ENCODE measurements at places on chromosomes 5 and 9.

- DNase-seq, result no peak
Observed at GRCh38 chr5:132237670-132238069, 10.0 kb upstream of the P4HA2 start.

DNA sequence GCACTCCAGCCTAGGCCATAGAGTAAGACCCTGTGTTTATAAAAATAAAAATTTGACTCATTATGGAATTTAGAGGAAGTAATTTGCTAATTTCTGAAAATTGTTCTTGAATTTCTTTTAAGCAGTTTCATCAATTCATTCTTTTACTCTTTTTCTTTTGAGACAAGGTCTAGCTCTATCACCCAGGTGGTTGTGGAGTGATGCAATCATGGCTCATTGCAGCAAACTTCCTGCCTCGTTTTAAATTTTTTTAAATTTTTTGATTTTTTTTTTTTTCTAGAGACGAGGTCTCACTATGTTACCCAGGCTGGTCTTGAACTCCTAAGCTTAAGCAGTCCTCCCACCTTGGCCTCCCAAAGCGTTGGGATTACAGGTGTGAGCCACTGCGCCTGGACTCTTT is 3.1 kb upstream of the CAMLG start:
- no peak for DNase-seq

- DNase-seq, result no peak
Observed at GRCh38 chr5:143258559-143259253, 144.8 kb downstream of the NR3C1 start.

DNA sequence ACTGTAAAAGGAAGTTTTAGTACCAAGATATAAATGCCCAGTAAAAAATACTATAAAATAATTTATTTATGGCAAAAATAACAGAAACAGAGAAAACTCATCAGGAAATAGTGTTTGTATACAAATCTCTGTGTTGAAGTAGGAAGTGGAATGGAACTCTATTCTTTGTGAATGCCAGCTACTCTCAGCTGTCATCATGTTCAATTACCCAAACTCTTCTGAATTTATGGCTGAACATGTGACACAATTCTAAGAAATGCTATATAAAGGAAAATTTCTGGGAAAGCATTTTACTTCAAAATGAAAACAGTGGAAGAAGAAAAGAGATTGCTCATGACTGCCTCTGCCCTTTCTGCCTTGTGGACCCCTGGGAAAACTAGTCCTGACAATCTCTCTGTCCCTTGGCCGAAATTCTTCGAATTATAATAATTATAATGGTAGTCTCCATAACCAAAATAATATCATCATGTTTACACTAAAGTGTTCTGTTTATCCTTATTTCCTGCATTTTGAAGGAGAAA is 522.3 kb upstream of the ST8SIA4 start:
- DNase-seq, result no peak

GRCh38 chr9:16530669-16531642 is 339.5 kb downstream of the BNC2 start:
- DNase-seq, result peak; percentile 31

DNA sequence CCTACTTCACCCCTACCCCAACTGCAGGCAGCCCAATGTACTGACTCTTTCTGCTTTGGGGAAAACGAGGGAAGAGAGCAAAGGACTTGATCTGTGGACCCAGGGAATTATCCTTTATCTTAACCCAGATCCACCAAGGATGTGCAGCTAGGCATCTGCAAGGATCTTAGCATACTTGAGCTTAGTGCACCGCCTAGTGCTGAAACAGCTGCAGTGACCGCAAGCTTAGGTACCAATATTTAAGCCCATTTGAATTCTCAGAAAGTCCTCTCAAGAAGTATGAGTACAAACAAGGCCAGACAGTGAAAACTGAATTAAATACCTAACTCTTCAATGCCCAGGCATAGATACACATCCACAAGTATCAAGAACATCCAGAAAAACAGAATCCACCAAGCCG is 576.7 kb upstream of the ADAMTS16 start:
- DNase-seq, result no peak

DNA sequence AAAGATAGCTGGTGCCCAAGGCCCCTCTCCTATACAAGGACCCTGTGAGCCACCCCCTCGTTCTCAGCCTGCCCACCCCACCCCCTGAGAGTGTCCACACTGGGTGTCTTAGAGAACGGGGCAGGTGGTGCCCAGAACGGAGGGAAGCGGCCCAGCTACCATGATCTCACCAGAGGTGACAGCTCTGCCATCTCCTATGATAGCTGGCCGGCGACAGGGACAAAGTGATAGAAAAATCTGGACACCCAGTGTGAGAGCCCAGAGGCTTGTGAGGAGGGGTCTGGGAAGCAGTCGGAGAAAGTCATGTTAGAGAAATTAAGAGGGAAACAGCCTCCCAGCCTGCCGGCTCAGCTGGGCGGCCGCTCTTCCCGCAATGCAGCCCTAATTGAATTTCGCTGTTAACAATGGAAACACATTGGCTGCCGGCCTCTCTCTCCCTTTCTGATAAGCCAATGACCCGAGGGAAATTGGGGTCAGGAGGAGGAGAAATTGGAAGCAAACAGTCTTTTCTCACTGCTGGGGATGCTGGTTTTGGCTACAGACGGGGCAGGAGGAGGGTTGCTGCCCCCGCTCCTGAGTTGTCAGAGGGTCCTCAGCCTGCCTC is 32.3 kb downstream of the HK3 start:
- no peak for DNase-seq

- no peak for DNase-seq
Observed at GRCh38 chr9:135879237-135879601, 28.1 kb downstream of the CAMSAP1 start.

DNA sequence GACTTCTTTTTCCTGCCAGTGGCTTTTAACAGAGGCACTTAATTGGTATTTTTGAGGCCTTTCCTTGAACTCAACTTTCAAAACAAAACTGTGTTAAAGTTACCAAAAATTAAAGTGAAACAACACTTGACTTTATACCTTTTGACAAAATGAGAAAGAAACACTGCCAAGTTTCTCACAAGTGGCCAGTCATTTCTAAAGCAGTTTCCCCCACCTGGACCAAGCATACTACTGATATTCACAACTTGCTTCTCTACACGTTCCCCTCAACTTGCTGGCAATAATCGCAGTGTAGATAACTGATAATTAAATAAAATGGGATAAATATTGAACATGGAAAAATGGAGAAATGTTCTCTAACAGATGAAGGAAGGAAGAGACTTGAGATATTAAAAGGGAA is 135.7 kb downstream of the TLR4 start:
- DNase-seq, result peak; percentile 39

- DNase-seq, result peak; percentile 71
Observed at GRCh38 chr5:74433255-74433895, 207.2 kb downstream of the ENC1 start.

GRCh38 chr9:124370896-124371582 is 44.2 kb downstream of the PSMB7 start:
- no peak for DNase-seq

GRCh38 chr5:59342181-59342580 is 551.3 kb downstream of the PDE4D start:
- DNase-seq, result no peak

DNA sequence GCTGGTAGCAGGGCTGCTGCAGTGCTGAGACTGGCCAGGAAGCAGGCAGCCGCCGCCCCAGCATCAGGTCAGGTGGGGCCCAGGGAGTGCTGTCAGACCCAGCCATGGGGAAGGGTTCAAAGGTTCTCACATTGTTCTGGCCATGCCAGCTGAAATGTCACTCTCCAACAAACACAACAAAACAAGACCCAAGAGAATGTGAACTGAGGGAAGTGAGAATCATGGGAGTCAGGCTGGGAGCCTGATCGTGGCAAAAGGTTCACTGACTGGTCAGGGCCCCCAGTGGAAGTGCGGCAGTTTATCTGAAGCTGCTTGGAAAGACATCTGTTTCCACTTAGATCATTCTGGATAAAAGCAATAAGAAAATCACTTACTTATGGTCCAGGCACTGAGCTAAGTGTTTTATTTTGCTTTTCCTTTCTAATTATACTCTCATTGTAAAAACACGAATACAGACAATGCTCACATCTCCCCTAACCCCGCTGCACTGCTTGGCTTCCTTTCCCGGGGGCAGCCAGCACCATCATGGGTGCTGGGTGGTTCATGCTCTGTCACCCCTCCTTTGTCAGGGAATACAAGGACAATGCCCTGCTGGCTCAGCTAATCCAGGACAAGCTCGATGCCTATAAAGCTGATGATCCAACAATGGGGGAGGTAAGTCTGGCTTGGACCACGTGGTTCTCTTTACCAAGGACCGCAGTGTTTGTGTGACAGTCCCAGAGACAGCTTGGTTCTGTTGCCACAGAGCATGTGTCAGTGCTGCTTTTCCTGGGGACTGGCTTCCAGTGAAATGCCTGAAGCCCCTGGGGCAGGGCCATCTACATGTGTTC is 41.9 kb upstream of the CFAP157 start:
- no peak for DNase-seq

DNA sequence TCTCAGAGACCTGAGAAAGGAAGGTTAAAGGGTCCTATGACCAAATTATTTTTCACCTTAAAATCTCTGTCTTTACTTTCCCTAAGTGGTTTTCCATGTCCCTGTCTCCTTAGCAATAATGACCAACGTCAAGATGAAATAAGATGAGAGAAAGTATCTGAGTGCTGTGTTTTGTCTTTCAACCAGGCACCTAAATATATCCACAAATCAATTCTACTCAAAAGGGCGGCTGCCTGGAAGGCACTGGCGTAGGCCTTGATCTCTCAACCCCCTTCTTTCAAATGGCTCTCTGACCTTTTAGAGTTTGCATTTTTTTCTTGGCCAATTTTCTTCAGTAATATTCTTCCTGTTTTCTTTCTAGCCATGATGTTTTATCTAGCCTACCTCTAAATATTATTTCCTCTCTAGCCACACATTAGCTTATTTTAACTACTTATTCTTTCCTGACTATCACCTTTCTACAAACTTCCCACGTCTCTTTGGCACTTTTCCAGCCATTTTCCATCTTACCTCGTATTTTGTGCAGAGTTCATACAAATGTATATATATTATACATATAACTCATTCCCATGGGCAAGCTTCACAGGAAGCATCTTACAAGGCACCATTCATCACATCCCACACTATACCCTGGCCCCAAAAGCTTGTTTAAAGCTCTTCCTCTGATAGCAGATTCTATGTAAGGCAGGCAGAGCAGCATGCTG is 204.5 kb downstream of the SNX18 start:
- DNase-seq, result no peak

GRCh38 chr5:112581811-112582320 is 155.8 kb upstream of the APC start:
- DNase-seq, result no peak

- DNase-seq, result peak; percentile 35
Observed at GRCh38 chr9:72305102-72305546, 59.9 kb downstream of the ZFAND5 start.

DNA sequence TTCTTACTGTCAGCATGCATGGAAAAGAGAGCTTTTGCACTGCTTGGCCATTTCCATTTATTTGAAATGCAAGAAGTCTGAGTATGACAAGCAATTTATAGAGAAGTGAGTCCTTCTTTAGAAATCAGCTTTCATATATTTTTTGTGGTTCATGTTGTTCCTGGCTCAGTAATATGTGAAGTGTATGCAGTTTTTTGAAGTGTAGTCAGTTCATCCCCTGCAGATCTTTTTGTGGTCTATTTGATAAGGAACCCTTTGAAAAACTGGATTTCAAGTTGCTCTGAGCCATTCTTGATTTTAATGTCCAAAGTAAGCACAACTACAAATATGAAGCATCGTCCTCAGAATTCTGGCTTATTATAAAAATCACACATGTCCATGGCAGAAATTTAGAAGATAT is 294.1 kb upstream of the SMC2 start:
- no peak for DNase-seq

- no peak for DNase-seq
Observed at GRCh38 chr9:34211395-34211794, 32.6 kb downstream of the UBAP1 start.

DNA sequence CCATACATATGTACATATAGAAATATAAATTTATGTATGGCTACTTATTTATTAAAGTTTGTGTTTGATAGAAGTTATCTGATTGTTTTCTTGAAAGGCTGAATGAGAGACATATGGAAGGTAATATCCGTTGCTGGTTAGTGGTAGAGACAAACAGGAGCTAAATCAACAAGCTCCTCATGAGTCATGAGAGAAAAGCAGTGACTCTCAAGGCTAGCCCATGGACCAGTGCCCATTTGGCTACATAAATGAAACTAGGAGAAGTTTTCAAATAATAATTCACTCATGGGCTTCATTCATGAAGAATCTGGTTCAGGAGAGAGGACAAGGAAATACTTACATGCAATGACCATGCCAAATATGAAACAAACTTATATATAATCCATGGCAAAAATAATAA is 504.5 kb upstream of the ITGA1 start:
- DNase-seq, result no peak

GRCh38 chr5:64707191-64707590 is 16.9 kb downstream of the SHISAL2B start:
- no peak for DNase-seq

- DNase-seq, result peak; percentile 75
Observed at GRCh38 chr9:111237447-111237846, 92.6 kb downstream of the OR2K2 start.

DNA sequence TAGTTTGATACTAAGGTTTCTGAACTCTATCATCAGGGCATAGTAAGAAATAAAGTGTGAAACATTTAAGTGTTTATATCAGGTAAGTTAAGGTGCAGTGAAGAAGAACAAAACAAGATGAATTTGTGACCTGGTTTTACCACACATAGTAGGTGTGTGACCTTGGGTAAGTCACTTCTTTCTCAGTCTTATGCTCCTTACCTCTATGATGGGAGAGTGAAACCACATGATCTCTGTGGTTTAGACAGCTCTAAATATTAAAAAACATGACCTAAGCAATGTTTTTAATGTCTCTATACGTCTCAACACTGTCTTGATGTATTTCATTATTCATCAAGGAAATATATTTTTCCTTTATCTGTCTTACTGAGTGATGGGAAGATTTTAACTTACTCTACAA is 629.6 kb upstream of the DMAC1 start:
- DNase-seq, result no peak

DNA sequence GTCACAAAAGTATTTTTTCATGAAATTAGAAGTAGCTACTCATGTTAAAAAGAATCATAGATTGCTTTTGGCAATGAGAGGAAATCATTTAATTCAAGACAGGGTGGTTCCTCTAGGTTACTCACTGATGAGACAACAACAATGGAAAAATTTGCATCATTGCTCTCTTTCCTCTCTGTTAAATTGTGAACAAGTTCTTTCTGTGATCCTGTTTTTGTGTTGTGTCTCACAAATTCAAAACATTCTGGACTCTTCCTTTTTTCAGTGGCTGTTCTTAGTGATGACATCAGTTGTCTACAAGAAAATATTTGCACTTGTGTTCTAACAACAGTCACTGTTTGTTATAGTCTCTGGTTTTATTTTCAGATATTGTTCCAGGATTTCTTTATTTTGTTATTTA is 95.3 kb downstream of the XRCC4 start:
- no peak for DNase-seq

All from GM12865 (cell line).